ENCODE measurements at places on chromosomes 1 and 21. TPM values are rescaled to one million over a fixed set of nuclear protein-coding genes. Genes with fewer than 3 reads are reported as not detected.

DNA sequence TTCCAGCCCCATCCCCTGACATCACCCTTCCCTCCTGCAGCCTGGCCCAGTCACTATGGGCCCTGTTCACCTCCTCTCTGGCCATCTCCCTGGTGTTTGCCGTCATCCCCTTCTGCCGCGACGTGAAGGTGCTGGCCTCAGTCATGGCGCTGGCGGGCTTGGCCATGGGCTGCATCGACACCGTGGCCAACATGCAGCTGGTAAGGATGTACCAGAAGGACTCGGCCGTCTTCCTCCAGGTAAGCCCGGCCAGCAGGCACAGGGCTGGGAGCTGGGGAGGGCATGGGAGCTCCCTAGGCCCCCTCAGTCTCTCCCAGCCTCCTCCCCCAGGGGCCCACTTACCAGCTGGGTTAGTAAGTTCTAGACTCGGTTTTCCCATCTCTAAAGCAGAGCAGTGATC, 52.1 kb downstream of the ELK4 start:
- H3K27me3 ChIP-seq, result no peaks in the 10 kb centered on the region
- peaks cover 10% of the 10 kb centered on the region for H3K4me1 ChIP-seq
- H3K27ac ChIP-seq, result no peak overlapping the region

DNA sequence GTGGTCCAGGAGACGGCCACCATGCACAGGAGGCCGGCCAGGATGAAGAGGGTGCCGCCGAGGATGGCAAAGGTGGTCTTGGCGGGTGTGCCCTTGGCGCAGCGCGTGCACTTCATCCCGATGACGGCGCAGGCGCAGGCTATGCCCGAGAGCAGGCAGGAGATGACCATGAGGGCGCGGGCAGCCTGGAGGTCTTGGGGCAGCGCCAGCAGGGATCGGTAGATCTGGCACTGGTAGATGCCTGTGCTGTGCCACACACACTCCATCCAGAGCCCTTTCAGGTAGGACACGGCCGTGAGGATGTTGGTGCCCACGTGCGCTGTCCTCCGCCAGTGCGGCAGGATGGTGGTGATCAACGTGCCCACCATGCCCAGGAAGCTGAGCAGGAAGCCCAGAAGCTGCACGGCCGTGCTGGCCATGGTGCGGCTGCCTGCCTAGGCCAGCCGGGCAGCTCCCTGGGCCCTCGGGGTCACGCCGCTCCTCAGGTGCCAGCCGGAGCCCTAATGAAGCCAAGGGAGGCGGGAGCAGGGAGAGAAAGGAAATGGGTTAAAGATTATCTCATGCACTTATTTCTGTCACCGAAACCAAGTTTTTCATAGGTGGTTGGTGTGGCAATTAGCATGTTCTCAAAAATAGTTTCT, 18.5 kb downstream of the CLDN14 start:
- H3K36me3 ChIP-seq, result no peaks in the 10 kb centered on the region
- no peak overlapping the region for H3K4me3 ChIP-seq
- no peaks in the 10 kb centered on the region for H3K4me1 ChIP-seq
- no peaks in the 10 kb centered on the region for H3K27me3 ChIP-seq
- H3K27ac ChIP-seq, result no peak overlapping the region

GRCh38 chr1:22618056-22618455, 18.4 kb upstream of the C1QA start:
- no peak overlapping the region for H3K4me3 ChIP-seq
- no peak for DNase-seq
- H3K27me3 ChIP-seq, result peaks cover 58% of the 10 kb centered on the region
- H3K4me1 ChIP-seq, result no peaks in the 10 kb centered on the region

DNA sequence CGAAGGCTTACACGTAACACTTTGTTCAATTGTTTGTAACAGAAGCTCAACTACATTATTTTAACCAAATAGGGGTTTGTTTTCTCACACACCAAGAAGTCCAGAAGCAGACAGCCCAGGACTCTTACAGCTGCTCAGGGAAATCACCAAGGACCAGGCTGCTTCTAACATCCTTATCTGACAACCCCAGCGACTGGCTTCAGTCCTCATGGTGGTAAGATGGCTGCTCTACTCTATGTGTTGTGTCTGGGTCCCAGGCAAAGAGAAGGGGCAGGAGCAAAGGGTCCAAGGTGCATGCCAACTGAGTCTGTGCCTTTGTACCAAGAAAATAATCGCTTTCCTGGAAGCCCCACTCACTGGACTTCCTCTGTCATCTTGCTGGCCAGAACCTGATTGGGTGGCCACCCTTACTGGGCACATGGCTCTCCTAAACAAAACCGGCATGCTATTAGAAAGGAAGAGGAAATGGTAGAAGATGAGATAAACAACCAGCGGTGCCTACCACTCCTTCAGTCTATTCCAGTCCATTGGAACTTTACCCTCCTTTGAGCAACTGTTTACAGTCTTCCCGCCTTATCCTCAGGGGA, 34.1 kb upstream of the LRRC8D start:
- H3K27ac ChIP-seq, result no peak overlapping the region
- no peaks in the 10 kb centered on the region for H3K4me1 ChIP-seq
- DNase-seq, result no peak
- H3K27me3 ChIP-seq, result no peaks in the 10 kb centered on the region

DNA sequence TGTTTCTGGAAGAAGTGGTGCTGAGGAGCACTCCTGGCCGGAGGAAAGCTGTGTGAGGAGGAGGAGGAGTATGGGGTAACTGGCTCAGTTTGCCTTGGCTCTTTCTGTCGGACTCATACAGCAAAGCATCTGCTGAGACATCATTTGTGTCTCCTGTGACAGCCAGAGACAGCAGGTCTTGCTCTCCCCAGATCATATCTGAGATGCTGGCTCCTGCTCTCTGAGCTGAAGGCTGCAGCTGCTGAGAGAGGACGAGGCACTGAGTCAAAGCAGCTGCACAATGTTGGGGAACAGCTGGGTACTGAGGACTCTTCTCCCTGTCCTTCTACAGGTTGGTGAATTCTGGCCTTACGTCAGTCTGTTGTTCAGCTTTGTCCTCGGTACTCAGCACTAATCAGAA, 14.3 kb downstream of the OR2B11 start:
- no peak overlapping the region for H3K27ac ChIP-seq
- no peak overlapping the region for H3K4me3 ChIP-seq
- H3K27me3 ChIP-seq, result no peaks in the 10 kb centered on the region
- H3K4me1 ChIP-seq, result peaks cover 3% of the 10 kb centered on the region
- DNase-seq, result no peak

DNA sequence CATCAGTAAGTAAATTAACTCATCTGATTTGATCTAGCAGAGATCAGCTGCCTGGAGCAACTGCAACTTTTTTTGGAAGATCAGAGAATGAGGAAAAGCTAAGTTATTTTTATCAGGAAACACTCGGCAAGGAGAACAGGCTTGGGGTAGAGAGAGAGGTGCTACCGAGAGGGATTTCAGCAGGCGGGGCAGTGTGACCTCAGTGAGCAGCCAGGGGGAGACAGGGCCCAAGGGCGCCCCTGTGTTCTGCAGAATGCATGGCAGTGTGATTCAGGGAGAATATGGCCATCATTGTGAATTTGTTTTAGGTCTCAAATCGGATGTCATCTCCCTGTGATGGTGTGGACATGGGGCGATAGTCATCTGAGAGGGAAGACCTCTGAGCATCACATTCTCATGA, 484.1 kb upstream of the VAMP3 start:
- no peaks in the 10 kb centered on the region for H3K4me1 ChIP-seq
- DNase-seq, result no peak
- no peaks in the 10 kb centered on the region for H3K36me3 ChIP-seq

Gene PARP1
- 64.6 TPM for total RNA-seq

Gene COL24A1
- 1.6 TPM for total RNA-seq

DNA sequence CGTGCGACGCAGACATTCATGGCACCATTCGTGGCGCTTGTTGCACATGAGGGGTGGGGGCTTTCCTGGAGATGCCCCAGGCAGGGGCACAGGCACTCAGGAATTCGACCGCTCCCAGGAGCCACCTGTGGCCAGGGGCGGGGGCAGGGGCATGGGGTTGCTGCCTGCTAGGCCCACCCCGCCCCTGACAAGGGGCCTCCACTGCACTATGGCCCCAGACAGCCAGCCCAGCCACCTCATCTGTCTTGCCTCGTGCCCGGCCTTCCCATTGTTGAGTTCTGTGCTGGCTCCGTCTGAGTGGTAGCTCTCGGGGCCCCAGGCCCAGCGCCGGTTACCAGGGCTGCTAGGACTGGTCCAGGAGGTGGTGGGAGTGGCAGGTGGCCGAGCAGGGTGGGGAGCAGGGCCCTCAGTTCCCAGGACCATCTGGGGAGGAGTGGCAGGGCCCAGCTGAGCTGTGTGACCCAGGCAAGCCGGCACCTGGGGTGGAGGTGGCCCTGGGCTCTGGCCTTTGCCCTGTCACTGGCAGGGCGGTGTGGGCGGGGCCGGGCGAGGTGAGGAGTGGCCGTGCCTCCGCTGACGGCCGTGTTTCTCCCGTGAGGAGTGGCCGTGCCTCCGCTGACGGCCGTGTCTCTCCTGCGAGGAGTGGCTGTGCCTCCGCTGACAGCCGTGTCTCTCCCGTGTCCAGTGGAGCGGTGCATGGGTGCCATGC, 1.9 kb downstream of the PLCH2 start:
- H3K27me3 ChIP-seq, result no peaks in the 10 kb centered on the region
- no peak overlapping the region for H3K27ac ChIP-seq
- H3K4me1 ChIP-seq, result no peaks in the 10 kb centered on the region
- H3K36me3 ChIP-seq, result no peaks in the 10 kb centered on the region

DNA sequence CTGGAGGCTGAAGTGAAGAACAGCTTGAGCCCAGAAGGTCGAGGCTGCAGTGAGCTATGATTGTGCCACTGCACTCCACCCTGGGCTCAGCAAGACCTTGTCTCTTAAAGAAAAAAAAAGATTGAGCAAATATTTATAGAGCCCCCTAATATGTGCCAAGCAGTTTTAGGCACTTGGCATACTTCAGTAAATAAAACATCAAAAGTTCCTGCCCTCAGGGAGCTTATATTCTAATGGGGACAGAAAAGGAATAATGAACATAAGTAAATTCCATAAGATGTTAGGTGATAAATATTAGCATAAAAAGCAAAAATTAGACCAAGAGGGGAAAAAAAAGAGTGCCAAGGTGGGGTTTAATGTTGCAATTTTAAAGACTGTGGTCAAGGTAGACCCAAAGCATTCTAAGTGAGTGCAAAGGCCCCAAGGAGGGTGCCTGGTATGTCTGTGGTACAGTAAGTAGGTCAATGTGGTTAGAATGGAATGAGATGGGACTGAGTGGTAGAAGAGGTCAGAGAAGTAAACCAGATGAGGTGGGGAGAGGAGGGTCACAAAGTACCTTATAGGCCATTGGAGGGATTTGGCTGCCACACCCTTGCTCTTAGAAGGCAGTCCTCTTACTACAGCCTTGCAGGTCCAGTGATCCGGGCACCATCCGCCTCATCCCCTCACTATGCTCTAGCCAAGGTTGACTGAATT, 2.2 kb upstream of the TOE1 start:
- H3K4me3 ChIP-seq, result no peak overlapping the region
- DNase-seq, result no peak
- no peaks in the 10 kb centered on the region for H3K27me3 ChIP-seq
- no peak overlapping the region for H3K27ac ChIP-seq
- H3K4me1 ChIP-seq, result peaks cover 31% of the 10 kb centered on the region
